NCI-H226 (cell line): ENCODE measurements at places on chromosomes 3 and 15.

DNA sequence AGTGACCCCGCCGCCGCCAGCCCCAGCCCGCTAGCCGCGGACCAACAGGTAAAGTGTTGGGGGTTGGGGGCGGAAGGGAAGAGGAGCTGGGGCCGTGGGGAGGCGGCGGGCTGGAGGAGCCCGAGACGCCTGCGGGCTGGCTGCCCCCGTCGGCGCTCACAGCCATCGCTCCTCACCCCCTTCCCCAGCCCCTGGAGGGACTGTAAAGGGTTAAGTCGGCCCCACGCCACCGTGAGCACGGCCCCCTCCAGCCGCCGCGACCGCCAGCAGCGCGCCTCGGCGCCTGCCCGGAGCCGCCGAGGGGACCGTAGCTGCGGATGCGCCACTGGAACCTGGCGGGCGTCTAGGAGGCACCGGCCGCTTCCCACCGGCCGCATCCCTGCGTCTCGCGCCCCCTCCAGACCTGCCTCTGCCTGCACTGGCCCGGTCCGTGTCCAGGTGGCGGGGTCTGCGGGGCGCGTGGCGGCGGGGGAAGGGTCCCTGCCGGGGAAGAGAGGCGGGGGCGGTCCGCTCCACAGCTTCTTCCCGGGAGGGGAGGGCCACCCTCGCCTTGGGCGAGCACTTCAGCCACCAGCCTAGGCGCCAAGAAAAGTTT lies 522 bp downstream of the MED12L start:
- DNase-seq: no peak

DNA sequence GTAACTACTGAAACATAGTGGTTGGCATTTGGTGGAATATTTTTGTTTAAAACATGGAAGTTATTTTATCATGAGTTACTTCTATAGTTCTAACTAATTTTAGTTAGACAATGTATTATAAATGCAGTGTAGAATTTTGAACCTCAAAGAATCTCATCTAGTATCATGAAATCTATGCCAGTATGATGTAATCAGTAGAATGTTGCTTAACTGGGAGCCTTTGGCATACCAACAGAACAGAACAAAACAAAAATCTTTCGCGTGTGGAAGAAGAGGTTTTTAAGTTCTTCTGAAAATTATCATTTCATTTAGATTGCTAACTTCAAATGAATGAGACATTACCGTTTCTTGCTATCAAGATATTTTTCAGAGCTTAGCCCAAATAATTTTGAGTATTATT lies 98.4 kb upstream of the LRRFIP2 start:
- no peak for DNase-seq

DNA sequence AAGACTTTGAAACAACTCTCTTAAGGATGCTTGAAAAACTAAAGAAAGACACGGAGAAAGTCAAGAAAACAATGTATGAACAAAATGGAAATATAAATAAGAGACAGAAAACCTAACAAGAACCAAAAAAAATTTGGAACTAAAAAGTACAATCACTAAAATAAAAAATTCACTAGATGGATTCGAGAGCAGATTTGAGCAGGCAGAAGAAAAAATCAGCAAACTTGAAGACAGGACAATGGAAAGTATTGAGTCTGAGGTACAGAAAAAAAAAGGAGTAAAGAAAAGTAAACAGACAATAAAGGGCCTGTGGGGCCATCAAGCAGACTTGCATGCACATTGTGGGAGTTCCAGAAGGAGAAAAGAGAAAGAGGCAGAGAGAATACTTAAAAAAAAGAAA lies 13.4 kb upstream of the CDAN1 start:
- DNase-seq: no peak

DNA sequence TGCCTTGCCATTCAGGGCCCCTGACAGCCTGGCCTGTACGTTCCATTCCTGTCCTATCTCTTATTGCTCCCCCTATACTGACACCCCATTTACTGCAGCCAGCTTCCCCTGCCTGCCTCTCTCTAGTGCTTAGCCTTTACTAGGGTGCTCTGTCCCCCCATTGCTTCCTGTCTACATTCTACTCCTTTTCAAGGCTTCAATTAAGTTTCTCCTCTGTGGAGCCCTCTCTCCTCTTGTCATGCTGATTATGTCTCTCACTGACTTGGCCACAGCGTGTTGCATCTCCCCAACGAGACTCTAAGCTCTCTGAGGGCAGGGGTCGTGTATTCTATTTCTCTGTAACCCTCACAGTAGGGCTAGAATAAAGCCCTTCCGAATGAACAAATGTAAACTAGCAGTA lies 185.2 kb downstream of the RPLP1 start:
- DNase-seq: no peak

GRCh38 chr3:183823963-183824362 lies 1.4 kb downstream of the MAP6D1 start:
- DNase-seq: no peak

DNA sequence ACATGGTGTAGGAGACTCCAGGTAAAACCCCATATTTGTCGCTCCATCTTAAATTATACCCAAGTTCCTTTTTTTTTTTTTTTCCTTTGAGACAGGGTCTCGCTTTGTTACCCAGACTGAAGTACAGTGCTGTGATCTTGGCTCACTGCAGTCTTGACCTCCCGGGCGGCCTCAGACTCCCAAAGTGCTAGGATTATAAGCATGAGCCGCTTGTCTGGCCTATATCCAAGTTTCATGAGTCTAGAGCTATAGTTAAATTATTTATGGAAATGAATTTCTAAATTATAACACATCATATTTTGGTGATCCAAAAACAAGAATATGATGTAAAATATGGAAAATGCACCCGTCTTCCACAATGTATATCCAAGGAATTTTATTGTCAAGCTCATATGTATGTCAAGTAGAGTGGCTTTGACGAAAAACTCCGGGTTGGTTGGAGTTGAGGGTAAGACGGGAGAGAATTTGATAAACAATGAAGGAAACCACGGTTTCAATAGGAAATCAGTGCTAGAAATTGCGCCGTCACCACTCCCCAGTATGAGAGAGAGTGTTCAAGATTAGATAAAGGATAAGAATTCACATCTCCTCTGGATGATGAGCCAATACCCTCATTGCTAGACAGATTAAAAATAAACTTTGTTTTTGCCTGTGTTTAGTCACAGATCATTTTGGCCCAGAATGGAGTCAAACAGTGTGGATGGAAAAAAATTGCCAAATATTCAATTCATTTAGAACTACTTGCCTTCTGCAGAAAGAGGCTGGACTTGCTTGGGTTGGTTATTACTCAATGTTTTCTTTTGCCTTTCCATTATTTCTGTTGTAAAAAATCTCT lies 209.2 kb upstream of the NR2F2 start:
- no peak for DNase-seq

- DNase-seq: no peak
Measured at GRCh38 chr3:108500728-108501127, 9.7 kb downstream of the MYH15 start.

DNA sequence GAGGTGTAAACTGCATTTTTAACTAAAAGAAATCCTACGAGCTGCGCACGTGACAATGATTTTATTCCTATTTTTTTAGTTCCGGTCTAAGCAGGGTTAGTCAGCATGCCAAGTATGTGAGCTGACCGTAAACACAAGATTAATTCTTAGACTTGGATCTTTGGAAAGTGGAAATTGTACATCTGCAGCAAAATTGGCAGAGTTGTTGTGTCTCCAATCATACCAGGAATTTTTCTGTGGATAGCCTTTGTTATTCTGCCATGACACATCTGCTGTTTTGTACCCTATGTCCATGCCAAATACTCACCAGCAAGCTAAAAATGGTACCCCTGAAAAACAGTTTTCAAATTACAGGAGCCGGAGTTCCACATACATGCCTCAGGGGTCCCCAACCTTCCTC lies 562.5 kb downstream of the UNC13C start:
- no peak for DNase-seq

GRCh38 chr3:168341192-168341815 lies 245.6 kb upstream of the GOLIM4 start:
- no peak for DNase-seq

GRCh38 chr3:97942801-97943546 lies 29.3 kb downstream of the RIOX2 start:
- no peak for DNase-seq

GRCh38 chr15:59300618-59301139 lies 72.0 kb downstream of the MYO1E start:
- DNase-seq: no peak
